ENCODE measurements at places on chromosomes 6 and 20.
A peak's percentile ranks its signal among the peaks of the same experiment; 100 is the strongest.

GRCh38 chr6:7215131-7215530 is 97.9 kb downstream of the SSR1 start:
- no peak for DNase-seq

GRCh38 chr20:25534845-25535244 is 50.5 kb downstream of the NINL start:
- no peak for DNase-seq

DNA sequence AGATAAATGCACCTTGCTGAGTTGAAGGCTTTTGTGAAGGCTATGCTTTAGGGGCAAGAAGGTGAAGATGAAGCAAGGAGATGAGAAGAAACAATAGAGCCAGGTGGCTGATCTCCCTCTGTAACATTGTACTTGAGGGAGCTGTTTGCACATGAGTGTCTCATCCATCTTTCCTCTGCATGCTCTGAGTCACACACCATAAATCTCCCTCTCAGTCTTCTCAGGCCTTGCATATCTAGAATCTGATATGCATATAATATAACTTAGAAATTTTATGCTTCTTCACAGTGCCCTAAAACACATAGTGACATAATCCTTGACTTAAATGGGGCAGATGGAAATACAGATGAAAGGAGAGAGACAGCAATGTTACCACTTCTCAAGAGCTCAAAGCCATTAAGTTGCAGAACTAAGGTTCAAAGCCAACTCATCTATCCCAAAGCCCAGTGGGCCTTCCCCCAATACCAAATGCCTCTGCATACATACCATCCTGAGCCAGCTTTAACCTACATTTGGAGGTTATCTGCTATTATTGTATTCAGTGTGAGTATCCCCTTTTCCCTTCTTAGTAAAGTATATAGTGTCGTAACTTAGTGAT is 62.4 kb upstream of the STXBP5 start:
- no peak for DNase-seq

- DNase-seq: no peak
Measured at GRCh38 chr6:140872885-140873284, 1259.8 kb upstream of the GJE1 start.

DNA sequence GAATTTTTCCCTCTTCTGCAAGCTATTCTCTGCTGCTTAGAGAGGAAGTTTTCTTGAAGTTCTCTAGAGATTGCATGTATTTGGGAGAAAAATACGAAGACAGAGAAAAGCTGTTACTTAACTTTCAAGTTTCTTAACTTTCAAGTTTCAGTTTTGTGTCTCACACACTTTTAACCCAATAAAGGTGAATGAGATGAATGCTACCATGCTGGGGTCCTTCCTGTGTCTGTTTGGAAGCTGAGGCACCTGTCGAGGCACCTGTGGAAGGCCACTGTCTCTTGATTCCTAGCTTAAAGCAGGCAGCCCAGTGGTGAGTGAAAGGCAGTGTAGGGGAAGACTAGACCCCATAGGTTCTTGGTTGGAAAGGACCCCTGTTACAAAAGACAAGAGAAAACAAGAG is 372.8 kb upstream of the JARID2 start:
- DNase-seq: no peak

DNA sequence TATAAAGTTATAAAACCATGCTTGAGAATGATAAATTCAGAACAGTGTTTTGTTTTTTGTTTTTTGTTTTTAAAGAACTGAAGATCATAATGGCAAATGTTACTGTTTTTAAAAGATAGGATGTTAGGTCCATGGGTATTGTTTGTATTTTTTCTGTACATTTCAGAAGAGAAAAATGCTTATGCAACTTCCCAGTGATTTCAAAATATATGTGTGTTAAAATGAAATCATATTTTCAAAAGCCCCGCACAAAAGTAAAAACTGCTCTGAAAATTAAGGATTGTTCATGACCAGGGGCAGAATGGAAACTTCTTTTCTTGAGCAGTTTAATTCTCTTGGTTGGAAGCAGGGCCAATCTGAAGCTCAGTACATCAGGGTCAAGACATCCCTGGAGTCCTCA is 109.2 kb upstream of the SIRPG start:
- no peak for DNase-seq

GRCh38 chr6:40000964-40001515 is 66.8 kb upstream of the MOCS1 start:
- no peak for DNase-seq

- no peak for DNase-seq
Measured at GRCh38 chr6:144035416-144035815, 27.4 kb upstream of the PLAGL1 start.

DNA sequence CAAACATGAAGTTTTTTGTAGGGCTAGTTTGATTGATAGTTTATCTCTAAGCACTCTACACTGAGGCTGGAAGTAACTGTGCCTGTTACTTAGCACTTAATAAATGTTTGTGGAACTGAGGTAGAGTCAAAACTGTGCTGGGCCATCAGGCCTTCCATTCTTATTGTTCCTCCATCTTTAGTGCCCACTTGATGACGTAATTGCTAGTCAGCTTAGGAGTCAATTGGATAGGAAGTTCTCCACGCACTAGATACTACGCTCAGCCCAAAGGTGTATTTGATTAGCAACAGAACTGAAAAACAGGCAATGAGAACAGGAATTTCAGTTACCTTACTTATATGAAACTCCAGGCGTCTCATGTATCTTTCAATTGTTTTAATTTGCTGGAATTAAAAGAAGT is 67.0 kb downstream of the RIPOR2 start:
- no peak for DNase-seq

DNA sequence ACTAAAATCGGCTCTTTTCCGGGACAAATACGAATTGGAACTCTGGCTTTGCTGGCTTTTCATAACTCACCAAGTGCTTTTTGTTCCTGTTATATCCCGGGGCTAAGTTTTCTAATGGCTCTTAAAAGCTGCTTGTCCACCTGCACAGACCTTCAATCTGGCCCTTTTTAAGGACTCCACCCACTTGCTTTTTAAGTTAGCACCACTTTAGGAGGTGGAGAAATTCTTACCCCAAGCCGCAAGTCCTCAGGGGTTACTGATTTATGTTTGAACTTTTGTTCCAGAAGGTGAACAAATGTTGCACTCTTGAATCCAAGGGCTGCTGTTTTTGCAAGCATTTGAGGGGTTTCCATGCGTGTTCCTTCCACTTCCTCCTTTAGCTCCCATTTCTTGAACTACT is 37.8 kb downstream of the FAM184A start:
- peak; percentile 2 for DNase-seq

- DNase-seq: no peak
Measured at GRCh38 chr6:21742238-21742660, 148.7 kb downstream of the SOX4 start.

DNA sequence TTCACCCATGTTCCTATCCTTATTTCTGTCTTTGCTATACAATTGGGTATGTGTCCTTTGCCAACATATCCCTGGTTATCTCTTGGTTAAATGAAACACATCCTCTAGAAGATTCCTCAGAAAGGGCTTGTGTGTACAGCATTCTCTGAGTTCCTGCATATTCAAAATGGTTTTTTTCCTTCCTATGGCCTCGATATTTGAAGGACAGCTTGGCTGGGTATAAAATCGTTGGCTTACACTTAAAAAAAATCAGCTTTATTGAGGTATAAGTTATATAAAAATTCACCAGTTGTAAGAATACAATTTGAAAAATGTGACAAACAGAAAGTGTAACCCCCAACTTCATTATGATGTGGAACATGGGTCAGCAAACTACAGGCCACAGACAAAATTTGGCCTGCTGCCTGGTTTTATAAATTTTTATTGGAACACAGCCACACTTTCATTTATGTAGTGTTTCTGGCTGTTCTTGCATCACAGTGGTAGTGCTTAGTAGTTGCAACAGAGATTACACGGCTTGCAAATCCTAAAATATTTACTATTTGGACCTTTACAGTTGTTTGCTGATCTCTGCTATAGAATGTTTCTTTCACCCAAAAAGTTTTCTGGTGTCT is 16.7 kb downstream of the PCMT1 start:
- DNase-seq: no peak

- no peak for DNase-seq
Measured at GRCh38 chr20:3741836-3742458, 9.5 kb downstream of the HSPA12B start.

GRCh38 chr6:25346064-25346463 is 66.9 kb downstream of the CARMIL1 start:
- DNase-seq: no peak

GRCh38 chr6:8335896-8336295 is 99.4 kb downstream of the SLC35B3 start:
- no peak for DNase-seq

DNA sequence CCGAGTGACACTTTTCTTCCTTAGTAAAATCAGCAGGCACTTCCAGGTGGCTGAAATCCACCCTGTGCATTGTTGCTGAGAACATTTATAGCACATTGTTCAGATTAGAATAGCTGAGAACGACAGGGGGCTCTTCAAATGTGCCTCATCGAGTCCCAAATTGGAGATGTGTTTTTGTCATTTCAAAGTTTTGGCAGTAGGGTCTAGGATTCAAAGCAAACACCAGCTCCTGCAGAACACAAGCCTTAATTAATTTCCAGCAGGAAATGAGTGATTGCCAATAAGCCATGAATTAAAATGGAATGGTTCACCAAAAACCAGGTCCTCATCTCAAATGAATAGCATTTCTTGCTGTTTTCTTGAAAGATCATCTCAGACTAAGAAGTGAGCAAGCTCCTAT is 171.6 kb downstream of the PLCB1 start:
- DNase-seq: no peak

DNA sequence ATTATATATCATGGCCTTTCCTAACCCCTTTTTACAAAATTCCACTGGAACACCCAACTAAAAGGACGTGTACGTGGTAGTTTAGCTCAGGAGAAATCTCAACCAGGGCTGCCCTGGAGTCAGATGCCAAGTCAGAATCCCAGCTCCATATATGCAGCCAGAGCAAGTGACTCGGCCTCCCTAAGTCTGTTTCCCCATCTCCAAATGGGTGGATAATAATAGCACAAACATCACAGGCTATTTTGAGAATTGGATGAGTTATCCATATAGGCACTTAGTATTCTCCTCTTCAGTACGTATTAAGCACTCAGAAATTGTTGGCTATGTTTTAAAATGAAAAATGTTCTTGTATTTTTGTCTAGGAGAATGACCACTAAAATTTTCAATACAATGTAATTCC is 481.5 kb downstream of the CD109 start:
- DNase-seq: no peak

DNA sequence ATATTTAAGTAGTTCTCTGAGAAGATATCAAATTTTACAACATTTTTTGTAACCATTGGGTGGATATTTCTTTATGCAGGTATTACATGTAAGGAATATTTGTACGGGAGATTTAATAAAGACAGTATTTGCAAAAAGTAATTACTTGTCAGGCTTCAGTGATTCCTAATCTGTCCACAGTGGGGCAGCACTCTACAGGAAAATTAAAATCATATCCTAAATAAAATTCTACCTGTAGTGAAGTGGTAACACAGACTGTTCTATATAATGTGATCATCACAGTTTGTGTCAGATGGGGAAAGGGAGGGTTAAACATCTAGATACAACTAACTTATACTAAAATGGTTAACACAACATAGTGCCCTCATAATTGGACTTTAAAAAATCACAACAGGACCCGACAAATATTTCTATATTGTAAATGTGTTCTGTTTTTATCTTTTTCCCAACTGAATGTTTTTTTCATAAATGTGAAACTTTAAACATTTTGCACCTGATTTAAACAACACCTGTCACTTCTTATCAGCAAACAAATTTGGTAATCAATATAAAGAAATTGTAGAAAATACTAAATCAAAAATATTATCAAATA is 145.6 kb upstream of the MANEA start:
- DNase-seq: peak; percentile 39

GRCh38 chr6:35970181-35970580 is 49.3 kb upstream of the SRPK1 start:
- no peak for DNase-seq

All from HAP-1 (cell line).